ENCODE measurements at places on chromosomes 5 and 9.

DNA sequence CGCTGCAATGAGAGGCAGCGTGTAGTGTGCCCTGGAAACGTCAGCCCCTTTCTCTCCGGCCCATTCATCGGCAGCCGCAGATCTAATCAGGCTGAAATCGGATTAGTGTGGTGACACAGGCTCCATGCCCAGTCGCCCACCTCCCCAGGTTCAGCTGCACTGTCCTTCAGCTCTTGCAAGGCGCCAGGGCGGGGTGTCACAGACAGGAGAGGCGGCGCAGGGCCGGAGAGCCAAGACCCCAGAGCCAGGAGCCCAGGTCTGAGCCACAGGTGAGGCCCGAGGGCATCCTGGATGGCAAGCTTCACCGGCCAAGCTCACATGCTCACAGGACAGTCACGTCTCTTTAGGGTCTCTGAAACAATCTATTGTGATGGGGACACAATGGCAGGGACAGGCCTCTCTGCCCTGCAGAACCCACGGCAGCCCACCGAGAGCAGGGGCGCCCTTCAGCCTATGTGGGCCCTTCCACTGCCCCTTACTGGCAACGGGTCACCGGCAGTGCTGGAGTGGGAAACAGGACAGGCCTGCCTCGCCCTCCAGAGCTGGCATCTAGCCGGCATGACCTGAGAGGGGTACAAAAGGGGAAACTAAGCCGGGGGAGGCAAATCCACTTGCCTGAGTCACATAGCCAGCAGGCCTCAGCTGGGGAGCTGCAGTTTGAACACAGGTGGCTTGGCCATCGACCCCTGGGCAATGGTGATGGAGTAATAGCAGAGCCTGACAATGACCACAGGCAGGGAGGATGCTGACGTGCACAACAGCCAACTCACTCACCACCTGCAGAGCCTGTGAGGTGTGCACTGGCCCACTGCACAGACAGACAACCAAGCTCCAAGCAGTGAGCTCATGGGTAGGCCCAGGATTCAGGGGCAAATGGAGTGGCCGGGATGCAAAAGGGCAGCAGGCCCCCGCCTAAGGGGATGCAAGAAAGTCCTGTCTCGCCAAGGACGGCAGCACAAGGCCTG lies 48.1 kb downstream of the VAV2 start:
- DNase-seq, result no peak

- DNase-seq, result no peak
Observed at GRCh38 chr5:144191531-144191930, 20.9 kb downstream of the KCTD16 start.

GRCh38 chr5:103393101-103393754 lies 134.7 kb downstream of the MACIR start:
- peak; percentile 51 for DNase-seq

- DNase-seq, result no peak
Observed at GRCh38 chr5:20446121-20446520, 458.1 kb upstream of the CDH18 start.

GRCh38 chr5:172509405-172509781 lies 55.1 kb upstream of the SH3PXD2B start:
- no peak for DNase-seq

DNA sequence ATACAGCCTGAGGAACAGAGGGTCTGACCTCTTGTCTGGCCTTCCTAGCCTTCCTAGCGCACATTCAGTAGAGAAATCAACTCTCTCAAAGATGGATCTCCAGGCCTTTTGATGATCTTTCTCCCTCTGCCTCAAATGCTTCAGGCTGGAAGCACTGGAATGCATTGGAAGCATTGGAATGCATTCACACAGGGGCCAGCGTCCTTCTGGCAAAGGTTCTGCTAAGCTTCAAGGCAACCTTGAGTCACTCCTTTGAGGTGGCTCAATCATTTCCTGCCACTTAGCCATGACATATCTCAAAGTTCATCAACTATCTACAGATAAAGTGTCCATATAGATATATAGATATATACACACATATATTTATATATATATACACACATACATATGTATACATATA lies 42.9 kb downstream of the OR2K2 start:
- DNase-seq, result peak; percentile 81

- no peak for DNase-seq
Observed at GRCh38 chr5:62126090-62126489, 179.9 kb upstream of the KIF2A start.

DNA sequence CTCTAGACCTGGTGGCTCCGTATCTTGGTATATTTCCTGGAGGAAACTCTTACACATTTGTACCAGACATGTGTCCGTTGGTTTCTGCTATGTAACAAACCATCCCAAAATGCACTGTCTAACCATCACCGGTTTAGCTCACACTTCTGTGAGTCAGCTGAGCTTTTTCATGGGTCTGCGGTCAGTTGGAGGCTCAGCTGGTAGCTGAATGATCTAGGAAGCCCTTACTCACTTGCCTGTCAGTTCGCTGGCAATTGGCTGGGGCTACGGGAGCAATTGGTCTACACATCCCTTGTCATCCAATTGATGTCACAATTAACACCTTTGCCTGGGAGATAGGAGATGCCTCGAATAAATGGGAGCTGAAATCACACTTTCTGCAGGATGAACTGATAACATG lies 11.6 kb upstream of the WHRN start:
- peak; percentile 43 for DNase-seq

DNA sequence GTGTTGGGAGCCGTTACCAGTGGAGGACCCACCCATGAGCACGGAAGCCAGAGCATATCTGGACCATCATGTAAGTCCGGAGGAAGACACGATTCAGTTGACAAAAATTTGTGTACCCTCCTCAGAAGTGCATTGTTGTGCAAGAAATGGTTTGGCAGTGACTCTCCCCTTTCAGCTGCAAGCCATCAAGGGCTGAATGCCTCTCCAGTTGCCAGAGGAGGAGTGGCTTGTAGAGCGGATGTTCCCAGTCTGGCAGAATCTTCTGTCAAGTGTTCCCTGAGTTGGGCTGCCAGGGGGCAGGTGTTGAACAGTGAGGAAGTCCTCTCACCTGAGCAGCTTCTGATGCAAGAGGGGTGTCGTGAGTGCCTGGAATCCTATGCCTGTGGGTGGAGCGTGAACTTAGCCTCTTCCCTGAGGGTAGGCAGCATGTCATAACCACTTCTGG lies 27.6 kb upstream of the CDKN2AIPNL start:
- peak; percentile 98 for DNase-seq

GRCh38 chr5:120236360-120236759 lies 227.7 kb upstream of the PRR16 start:
- no peak for DNase-seq

- peak; percentile 24 for DNase-seq
Observed at GRCh38 chr9:81665322-81665871, 23.9 kb downstream of the TLE1 start.

- no peak for DNase-seq
Observed at GRCh38 chr9:38214432-38214831, 145.4 kb upstream of the SHB start.

- no peak for DNase-seq
Observed at GRCh38 chr5:6700685-6701355, 12.4 kb upstream of the TENT4A start.

GRCh38 chr5:96033116-96033515 lies 71.5 kb upstream of the ELL2 start:
- DNase-seq, result no peak

- DNase-seq, result peak; percentile 63
Observed at GRCh38 chr5:159104051-159104651, 4.4 kb upstream of the EBF1 start.

GRCh38 chr9:79798450-79798849 lies 226.7 kb downstream of the TLE4 start:
- DNase-seq, result no peak

- peak; percentile 92 for DNase-seq
Observed at GRCh38 chr9:128361986-128362646, 9.1 kb upstream of the URM1 start.

DNA sequence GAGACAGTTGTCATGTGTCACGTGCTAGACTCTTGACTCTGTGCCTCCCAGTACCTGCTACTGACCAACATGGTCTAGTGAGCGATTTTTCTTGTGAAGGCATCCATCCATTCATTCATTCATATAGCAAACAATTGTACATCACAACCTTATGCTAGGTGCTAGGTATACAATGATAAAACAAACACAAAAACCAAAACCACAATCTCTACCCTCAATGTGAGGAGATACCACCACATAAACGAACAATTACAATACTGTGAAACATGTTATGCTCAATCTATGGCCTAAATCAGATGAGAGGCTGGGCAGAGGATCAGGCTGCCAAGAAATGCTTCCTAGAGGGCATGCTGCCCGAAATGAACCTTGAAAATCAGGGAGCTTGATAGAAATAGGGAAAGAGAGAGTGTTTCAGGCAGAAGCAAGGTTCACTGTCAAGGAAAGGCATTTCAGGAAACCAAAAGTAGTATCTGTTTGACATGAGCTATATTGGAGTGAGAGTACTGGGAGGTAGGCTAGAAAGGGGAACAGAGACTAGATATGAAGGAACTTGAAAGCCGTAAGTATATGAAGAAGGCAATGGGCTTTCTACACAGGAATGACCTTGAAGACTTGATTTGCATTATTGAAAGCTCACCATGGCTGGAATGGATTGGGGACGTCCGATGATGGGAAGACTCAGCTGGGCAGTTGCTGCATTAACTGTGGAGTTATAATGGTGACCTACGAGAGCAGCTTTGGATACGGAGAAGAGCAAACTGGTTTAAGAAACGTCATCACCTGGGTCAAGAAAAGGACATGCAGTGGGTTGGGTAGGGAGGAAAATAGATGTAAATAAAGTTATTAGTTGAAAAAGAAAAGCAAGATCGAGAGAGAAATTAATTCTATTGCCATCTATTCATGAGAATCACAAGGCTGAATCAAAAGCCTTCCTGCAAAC lies 90.1 kb downstream of the THBS4 start:
- DNase-seq, result no peak

GRCh38 chr9:83537331-83538171 lies 650 bp downstream of the FRMD3 start:
- DNase-seq, result peak; percentile 64

DNA sequence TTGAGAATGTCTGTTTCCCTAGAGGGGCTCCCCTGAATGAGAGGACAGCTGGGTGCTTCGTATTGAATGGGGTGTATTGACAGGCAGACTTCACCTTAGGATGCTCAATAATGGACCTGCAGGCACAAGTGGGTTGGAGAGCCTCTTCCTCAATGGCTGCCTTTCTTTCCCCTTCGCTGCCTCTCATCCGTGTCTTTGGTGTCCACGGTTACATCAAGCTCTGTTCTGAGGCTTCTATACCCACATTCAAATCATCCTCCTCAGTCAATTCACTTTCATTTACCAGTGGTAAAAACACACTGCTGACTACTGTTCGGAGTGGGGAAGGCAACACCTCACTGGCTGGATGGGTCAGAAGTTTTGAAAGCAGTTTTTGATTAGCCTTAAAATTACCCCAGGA lies 20.6 kb downstream of the LIX1 start:
- no peak for DNase-seq

GRCh38 chr5:95261437-95262175 lies 23.3 kb downstream of the MCTP1 start:
- no peak for DNase-seq

- peak; percentile 35 for DNase-seq
Observed at GRCh38 chr5:61020415-61020814, 75.4 kb downstream of the NDUFAF2 start.

DNA sequence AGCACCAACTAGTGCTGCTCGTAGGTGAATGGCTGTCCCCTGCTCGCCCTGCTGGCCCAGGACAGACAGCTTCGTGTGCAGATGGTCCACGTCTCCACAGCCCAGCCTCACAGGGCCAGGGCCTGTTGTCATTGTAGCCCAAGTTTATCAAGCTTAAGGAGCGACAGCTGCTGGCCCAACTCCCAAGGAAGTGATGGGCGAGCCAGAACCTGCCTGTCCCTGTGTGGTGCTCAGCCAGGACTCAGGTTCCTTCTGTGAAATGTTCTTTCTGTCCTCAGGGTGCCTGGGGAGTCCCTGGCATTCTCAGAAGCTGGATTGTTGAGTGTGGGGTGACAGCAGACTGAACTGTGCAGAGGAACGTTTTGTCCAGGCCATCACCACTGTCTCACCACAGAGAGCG lies 16.4 kb downstream of the TRIP13 start:
- DNase-seq, result no peak

DNA sequence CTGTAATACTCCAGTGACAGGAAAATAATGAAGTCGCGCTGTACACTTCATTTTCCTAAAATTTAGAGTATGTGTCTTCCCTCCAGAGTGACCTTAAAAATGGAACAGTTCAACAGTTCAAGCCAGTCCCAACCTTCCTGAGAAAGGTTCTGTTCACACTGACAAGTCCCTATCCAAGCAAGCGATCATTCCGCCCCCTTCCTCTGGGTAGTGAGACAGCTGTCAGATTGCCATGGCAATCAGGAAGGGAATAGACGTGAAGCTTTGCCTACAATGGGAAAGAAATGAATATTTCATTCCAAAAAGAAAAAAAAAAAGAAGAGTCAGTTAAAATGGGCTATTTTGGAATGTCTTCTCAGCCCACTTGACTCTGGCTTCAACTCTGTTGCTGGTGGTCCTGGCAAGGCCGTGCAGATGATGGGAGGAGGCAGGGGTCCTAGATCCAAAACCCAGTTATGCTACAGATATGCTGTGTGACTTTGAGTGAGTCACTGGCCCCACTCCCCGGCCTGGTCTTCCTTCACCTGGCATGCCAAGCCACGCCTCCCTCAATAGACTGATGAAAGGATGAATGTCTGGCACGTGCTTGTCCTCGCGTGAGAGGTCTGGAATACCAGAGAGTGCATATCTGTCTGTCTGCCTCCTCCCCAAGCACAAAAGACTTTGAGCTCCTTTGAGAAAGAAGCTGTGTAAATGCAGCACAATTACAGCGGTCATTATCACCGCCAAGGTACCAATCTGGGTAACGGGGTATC lies 165.8 kb upstream of the WWC1 start:
- no peak for DNase-seq

DNA sequence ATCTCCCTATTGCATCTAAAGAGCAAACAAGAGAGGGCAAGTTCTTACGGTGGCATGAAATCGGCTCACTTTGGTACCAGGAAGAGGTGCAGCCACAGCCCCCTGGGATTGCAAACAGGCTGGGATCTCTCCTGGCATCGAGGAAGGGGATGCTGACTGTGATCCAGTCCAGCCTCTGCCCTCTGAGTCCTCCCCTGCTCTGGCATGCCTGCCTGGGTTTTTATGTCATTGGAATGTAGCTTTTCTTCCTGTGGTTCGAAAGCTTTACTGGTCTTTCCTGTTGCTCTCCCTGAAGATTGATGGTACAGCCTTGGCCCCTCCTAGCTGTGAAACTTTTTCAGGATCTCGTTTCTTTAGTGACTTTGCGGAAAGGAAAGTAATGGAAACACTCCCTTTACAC lies 6.6 kb downstream of the SLC46A2 start:
- DNase-seq, result no peak

DNA sequence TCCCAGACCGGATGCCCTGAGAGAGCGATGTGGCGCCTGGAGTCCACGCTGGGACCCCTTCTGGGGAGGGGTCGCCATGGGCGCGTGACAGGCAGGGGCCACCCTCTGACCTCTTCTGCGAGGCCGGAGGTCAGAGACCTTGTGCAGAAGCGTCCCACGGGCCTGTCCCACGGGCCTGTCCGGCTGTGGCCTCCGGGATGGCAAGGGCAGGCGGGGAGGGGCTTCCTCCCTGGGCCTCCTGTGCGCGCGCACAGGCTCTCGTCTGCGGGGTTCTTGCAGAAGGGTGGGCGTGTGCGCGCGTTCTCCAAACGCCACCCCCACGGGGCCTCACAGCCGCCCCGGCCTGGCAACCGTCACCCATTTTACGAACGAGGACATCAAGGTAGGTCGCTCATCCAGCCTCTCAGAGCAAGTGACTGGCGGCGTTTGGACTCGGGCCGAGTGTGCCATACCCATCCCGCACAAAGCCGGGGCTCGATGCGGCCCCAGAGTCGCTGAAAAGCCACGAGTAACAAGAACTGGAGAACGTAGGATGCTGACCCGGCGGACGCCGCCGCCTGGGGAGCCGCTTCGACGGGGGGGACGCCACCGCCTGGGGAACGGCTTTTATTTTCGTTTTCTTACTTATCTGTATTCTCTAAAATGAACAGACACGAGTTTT lies 897 bp downstream of the AHRR start:
- peak; percentile 83 for DNase-seq

Measured in foreskin fibroblast (primary cell).